Left ventricle myocardium superior (tissue), 1 donor: ENCODE measurements at places on chromosomes 3 and 15. TPM values are rescaled to one million over a fixed set of nuclear protein-coding genes. Genes with fewer than 3 reads are reported as not detected.

- DNase-seq = no peak
These were observed 9.9 kb downstream of the CCPG1 start for GRCh38 chr15:55398243-55398642.

DNA sequence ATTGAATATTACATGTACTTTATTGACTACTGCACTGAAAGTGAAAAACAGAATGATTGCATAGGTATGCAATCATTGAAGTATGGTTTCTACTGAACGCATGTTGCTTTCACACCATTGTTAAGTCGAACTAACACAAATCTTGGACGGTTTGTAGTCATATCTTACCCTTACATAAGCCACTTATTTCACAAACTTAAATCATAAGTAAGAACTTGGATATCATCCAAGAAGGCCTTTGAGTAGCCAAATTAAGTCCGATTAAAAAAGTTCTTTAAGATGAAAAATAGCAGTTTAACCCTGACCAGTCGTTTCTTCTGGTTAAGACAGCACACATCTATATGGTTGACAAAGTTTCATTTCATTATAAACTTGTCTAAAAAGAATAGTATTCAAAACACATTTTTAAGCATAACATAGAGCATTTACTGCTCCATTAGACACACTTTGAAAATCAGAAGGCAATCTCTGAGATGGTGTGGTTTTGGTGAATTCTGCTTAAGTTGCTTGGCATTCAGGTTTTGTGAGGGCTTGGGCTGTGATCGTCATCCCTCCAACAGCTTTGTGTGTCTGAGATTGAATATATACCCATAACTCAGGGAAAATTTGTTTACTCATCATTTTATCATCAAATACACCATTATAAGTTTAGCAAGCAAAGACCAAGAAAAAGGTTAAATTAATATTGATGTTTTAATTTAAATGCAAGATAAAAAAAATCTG lies 92.2 kb downstream of the NFKBIZ start:
- DNase-seq = no peak

- no peak for DNase-seq
These were observed 84.1 kb downstream of the ST6GAL1 start for GRCh38 chr3:187014417-187014864.

GRCh38 chr3:171748064-171748924 lies 62.0 kb downstream of the PLD1 start:
- DNase-seq = no peak

GRCh38 chr3:165636684-165637015 lies 200.6 kb downstream of the BCHE start:
- no peak for DNase-seq

DNA sequence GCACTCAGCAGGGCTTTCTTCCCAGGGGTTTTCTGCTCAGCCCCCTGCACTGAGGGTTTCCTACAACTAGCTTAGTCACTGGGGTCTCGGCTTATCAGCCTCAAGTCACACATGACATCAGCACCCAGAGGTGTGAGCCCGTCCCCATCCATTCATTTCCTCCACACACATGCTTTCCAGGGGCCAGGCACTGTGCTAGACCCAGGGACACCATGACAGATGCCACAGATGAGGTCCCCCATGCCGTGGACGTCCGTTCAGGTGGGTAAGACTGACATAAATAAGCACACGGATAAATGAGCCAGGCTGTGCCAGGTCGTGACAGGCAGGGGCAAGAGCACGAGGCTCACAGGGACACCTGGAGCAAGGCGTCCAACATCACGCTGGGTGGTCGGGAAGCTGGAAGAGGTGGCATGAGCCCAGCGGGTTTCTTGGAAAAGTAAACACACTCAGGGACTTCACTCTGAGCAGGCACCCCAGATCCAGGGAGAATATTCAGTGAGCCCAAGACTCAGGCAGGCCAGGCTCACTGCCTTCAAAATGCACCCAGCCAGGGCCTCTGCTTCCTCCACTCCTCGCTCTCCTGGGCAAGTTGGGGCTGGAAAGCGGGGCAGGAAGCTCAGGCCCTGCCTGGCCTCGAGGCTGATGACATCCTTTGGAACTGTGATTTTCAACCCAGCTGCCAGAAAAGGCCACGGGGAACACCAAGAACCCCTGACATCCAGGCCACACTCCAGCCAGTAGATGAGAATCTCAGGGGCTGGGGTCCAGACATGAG lies 139.3 kb downstream of the CHSY1 start:
- DNase-seq = no peak

GRCh38 chr3:13792051-13792490 lies 87.8 kb downstream of the WNT7A start:
- no peak for DNase-seq

DNA sequence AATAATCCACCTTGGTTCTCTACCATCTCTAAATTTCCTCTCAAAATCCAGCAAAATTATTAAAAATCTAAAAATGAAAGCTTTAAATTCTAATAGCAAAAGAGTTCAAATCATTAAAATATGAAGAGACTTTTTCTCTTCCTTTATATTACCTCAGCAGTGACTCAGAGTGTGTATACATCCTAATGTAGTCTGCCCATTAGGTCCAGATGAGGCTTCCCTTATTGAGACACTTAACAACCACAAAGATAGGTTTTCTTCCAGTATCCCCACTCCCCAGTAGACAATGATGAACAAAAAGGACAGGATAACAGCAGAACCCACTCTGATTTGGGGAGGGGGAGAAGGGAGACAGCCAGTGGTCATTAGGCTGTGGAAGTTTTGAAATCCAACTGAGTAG lies 61.5 kb upstream of the DCBLD2 start:
- no peak for DNase-seq

Gene ATOSA
- total RNA-seq = 27.5 TPM

Gene IGDCC3
- 0.10 TPM for total RNA-seq

Gene EPHB1
- total RNA-seq = 1.8 TPM
